ENCODE measurements at places on chromosomes 3 and 15.

GRCh38 chr3:65381496-65382010, 657.2 kb downstream of the MAGI1 start:
- no peak for DNase-seq

DNA sequence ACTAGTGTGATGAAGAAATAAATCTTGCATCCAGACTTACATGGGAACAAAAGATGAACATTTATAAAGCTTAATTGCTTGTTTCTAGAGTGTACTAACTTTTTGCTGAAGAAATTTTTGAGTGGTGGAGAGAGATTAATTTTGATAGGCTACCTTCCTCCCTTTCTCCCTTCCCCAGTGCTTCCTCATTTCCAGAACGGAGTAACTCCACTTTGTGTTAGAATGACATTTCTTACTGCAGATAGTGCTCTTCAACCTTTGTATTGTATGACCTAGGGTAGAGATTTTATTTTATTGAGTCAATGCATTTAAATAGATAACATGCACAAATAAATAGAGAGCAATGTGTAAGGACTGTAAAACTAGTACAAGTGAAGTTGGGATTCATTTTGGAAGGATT, 1.9 kb downstream of the ATP1B3 start:
- DNase-seq = no peak

GRCh38 chr3:194573680-194574437, 59.4 kb downstream of the TMEM44 start:
- no peak for DNase-seq

DNA sequence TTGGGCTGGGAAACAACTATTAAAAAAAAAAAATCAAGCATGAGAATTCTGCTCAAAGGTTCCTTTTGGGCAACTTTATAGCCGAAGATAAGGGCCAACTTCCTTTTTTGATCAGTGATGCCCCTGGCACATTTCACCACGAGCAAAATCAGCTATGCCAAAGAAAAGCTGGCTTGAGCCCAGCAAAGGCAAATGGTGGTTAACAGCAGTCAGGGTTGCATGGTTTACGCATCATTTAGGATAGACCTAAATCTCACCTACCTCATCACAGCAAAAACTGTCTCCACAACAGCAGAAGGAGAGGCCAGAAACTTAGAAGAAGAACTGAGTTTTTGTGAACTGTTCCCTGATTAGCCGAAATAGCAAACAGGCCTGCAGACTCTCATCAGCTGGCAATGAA, 220.1 kb upstream of the CDIN1 start:
- DNase-seq = no peak

DNA sequence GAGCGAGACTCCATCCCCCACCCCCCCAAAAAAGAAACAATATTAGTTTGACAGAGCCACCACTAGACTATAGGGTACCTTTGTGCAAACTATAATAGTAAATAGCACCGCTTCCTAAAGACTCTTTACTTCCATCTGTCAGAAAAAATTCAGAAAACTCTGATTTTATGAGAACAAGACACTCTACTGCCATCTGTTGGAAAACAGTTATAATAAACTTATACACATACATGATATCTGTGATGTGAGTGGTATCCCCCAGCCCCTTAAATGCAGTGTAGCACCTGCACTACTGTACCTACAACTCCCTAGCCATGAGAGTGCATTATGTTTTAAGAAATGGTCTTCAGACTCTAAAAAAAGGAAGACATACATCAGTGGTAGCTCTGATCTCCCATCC, 47.1 kb upstream of the CTDSPL start:
- no peak for DNase-seq

DNA sequence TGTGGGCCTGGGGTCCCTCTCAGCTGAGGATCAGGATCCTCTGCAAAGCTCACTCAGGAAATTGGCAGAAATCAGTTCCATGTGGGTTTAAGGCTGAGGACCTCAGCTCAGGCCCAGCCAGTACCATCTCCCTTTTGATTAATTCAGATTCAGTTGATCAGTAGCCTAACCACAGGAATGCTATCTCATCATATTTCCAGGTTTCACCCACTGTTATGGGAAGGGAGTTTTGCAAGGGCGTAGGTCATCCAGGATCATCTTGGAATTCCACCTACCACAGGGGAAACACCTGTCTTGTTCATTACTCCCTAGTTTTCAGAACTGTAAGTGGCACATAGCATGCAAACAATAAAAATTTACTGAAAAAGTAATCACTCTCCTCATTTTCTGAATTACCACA, 399.5 kb upstream of the CNTN3 start:
- no peak for DNase-seq

- no peak for DNase-seq
Observed at GRCh38 chr15:33857726-33858125, 110.6 kb upstream of the CHRM5 start.

DNA sequence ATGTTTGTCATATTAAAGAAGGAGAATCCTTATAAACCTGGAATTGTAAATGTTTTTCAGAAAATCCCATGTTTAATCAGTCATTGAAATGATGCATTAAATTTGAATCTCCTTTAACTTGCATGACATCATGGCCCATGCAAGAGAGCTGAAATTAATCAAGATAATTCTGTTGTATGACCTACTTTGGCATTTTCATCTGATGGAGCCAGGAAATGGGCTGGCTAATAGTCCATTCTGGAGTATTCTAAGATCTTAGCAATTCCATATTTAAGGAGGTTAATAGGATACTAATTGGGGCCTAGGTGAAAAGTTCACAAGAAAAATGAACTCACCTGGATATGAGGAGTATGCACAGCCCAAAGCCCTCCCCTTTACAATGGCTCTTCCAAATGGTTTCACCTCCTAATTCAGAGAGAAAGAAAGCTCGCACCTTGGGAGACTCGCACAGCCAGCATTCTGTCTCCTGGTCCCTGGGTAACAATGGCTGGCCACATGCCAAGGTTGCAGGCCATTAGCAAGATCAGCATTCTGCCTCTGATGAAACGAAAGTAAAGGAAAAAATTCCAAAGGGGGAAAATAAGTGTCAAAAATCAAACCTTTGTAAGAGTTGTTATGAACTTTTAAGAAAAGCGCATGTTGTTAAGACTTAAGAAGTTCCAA, 786.4 kb downstream of the MCTP2 start:
- DNase-seq = no peak

GRCh38 chr3:50364573-50365079, 5.3 kb upstream of the TMEM115 start:
- no peak for DNase-seq

- DNase-seq = no peak
Observed at GRCh38 chr3:18989237-18989795, 159.0 kb upstream of the KCNH8 start.

DNA sequence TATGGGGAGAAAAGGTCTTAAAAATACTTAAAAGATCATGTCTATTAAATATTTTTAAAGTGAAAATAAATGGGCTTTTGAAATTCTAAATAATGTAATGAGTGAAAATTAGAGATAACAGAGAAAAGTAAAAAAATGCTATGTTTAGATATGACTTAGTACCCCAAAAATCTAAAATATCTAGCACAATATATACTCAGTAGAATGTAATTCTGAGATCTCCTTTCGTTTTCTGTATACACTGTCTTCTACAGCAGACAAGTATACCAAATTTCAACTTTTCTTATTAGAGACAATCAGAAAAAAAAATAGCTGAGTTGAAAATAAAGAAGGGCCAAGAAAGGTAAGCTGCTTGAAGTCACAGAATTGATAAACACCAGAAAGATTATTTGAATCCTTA, 140.8 kb downstream of the ADAM10 start:
- DNase-seq = no peak

DNA sequence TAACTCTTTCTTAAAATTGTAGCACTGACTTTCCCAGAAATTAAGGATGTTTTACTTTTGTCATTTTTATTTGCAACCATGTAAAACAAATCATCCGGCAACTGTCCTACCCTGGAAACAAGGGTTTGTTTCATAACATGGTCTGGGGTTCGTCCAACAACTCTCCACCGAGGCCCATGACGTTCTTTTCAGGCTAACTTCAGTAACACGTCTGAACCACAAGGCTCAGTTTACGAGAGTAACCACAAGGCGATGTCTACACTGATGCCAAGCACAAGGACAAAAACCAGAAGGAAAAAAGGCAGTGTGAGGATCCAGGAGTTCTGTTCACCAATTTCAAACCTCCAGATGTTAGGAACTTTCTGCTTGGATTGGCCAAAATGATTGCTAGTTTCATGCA, 546.1 kb downstream of the NTRK3 start:
- no peak for DNase-seq

DNA sequence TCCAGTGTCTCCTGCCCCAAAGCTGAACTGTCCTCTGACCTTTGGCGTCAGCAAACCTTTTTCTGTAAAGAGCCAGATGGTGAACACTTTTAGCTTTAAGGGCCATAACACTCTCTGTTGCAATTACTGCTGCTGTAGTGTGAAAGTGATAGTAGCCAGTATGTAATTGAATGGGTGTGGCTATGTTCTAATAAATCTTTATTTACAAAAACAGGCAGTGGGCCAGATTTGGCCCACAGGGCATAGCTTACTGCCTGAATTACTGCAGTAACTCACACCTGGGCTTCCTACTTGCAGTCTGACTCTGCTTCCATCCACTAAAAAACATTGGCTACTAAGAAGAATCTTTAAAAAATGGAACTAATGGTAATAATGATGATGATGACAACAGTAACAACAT, 68.0 kb upstream of the SLC6A11 start:
- no peak for DNase-seq

- DNase-seq = no peak
Observed at GRCh38 chr3:49454458-49454857, 15.6 kb upstream of the DAG1 start.
